ENCODE measurements at places on chromosomes 3 and 15. TPM values are rescaled to one million over a fixed set of nuclear protein-coding genes. Genes with fewer than 3 reads are reported as not detected.

TIMP4 gene
- not detected for polyA plus RNA-seq

RNU5B-1 gene
- polyA plus RNA-seq: not detected

SQOR gene
- 183 TPM for polyA plus RNA-seq

LRRC3B gene
- polyA plus RNA-seq: not detected

XCR1 gene
- polyA plus RNA-seq: not detected

CFAP161 gene
- not detected for polyA plus RNA-seq

LNP1 gene
- polyA plus RNA-seq: 0.61 TPM

CPLX3 gene
- not detected for polyA plus RNA-seq

SAMMSON gene
- not detected for polyA plus RNA-seq

FOXB1 gene
- polyA plus RNA-seq: 0.14 TPM

CCR9 gene
- 3.9 TPM for polyA plus RNA-seq

ILDR1 gene
- not detected for polyA plus RNA-seq

TRPC1 gene
- 1.5 TPM for polyA plus RNA-seq

ZPLD1 gene
- polyA plus RNA-seq: not detected

SSUH2 gene
- not detected for polyA plus RNA-seq

CIAO2A gene
- 134 TPM for polyA plus RNA-seq

DNA sequence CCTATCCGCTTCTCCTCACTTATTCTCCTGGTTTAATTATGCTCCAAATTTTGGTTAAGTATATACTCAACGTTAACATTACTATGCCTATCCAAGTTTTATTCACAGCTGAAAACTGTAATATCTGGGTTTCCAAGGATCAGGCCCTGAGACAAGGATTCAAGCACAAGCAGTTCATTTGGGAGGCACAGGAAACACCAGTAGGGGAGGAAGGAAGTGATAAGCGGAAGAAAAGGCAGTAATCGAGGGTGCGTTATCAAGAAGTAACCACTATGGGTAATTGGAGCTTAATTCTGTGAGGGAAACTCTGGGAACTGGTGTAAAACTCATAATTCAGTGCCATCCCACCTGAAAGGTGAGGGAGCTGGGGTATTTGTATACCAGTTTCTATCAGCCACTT, 120.3 kb downstream of the KCNAB1 start:
- DNase-seq: no peak

- DNase-seq: no peak
Observed at GRCh38 chr15:51629612-51630011, 7.0 kb upstream of the DMXL2 start.

GRCh38 chr3:141459008-141459407, 27.8 kb upstream of the RASA2 start:
- DNase-seq: no peak

GRCh38 chr3:62587169-62587568, 213.8 kb upstream of the FEZF2 start:
- no peak for DNase-seq

DNA sequence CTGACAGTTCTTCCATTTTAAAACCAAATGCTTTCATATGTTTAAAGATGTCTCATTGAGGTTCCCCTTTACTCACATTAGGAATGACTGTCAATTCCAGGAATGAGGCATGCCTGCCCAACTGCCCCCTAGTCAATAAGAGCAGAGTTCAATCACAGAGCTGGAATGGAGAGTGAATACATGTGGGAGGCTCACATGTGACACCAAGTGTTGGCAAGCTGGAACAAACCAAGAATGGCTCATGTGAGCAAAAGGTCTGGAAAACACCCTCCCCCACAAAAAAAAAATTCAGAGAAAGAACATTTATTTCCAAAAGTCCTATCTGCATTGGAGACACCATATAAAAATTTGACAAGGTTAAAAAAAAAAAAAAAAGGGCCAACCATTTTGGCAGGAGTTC, 3.7 kb downstream of the PBRM1 start:
- no peak for DNase-seq

DNA sequence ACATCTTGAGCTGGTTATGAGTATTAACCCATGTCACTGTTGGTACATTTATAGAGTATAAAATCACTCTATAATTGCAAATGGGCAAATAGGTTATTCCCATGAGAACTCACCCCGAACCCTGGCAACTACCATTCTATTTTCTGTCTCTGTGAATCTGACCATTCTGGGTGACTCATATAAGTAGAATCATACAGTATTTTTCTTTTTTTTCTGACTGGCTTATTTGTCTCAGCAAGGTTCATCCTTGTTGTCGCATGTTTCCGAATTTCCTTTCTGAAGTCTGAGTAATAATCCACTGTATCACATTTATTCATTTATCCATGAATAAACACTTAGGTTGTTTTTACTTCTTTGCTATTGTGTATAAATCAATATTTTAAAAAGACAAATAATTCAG, 59.9 kb upstream of the CHRM5 start:
- no peak for DNase-seq

GRCh38 chr3:166783206-166783605, 596.9 kb downstream of the ZBBX start:
- DNase-seq: no peak

GRCh38 chr3:3227640-3228039, 48.1 kb upstream of the CRBN start:
- DNase-seq: no peak

DNA sequence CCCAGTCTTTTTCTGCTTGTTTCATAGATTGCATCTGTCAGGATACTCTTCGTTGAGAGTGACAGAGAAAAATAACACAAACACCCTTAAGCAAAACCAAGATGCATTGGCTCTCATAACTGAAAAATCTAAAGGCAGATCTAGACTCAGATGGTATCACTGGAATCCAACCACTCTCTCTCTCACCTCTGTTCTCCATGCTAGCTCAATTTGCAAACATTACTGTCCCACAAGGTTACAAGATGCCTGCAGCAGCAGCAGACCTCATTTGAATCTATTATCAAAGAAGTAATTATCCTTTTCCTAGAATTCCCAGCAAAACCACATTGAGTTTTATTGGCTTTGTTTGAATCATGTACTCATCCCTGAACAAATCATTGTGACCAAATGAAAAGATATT, 19.1 kb upstream of the PCOLCE2 start:
- no peak for DNase-seq

- DNase-seq: peak; percentile 36
Observed at GRCh38 chr15:28456476-28457395, 76.0 kb downstream of the GOLGA8G start.

DNA sequence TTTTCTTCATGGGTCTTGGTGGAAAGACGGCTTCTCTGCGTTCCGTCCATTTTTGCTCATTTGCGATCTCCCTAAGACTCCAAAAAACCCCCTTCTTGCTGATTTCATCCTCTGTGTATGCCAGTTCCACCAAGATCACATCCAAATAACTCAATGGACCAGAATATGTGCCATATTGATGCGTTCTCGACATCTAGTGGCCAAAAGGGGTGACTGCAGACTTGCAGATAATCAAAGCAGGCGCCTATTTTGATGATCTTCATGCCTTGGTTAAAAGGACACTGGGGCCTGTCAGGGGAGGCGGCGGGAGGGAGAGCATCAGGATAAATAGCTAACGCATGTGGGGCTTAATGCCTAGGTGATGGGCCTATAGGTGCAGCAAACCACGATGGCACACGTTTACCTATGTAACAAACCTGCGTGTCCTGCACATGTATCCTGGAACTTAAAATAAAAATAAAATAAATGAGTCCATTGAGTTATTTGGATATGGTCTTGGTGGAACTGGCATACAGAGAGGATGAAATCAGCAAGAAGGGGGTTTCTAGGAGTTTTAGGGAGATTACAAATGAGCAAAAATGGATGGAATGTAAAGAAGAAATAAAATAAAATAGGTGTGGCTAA, 104.2 kb upstream of the RAD18 start:
- DNase-seq: peak; percentile 10

- no peak for DNase-seq
Observed at GRCh38 chr3:34015204-34016142, 217.0 kb downstream of the PDCD6IP start.

GRCh38 chr3:193982258-193982659, 153.7 kb upstream of the HES1 start:
- no peak for DNase-seq

DNA sequence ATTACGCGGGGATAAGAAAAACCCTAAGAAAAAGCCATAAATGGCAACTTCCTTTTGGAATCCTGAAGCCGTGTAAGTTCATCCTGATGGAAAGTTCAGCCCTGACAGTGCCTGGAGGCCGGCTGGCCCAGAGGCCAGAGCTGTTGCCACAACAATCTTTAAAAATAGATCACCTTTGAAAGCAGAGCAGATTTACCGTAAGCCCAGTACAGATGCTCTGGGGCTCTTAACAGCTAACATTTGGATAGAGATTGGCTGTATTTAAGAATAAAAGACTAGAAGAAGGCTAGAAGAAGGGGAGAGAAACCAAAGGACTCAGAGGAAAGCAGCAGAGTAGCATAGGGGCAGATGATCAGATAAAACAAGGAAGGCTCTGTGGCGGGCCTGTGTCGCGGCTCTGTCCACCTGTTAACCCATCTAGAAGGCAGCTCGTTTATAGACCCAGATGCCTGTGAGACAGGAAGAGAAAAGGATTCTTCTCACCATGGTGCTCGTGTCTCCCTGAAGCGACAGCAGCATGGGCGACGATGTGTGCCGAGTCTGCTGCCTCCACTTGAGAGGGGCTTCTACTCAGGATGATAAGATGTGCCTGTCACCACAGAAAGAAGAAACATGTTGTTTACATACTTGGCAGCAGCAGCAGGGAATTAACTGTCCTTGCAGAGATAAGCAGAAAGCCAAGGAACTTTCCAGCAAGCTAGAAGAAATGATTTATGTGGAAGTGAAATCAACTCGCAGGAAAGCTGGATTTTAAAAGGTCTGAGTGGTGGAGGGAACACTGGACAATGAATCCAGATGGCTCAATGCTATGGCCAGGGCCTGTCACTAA, 69.9 kb downstream of the SYNM start:
- no peak for DNase-seq

DNA sequence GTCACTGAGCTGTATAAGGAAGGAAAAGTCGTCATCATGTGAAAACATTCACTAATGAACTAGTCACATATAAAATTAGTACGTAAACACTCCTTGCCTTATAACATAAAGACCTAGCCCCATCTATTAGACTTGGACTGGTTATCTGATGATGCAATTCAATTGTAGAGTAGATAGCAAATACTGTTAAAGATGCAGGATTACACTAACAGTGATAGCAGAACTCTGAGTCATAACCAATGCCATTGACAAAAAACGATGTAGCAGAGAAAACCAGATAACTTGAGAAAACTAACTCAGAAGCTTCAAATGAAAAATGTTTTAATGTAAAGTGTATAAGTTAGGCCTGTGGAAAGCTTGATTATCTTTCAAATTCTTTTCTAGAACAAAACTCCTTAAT, 132.2 kb downstream of the WDR72 start:
- DNase-seq: no peak

- no peak for DNase-seq
Observed at GRCh38 chr3:188949996-188950395, 221.8 kb upstream of the TPRG1 start.

GRCh38 chr3:180184816-180185215, 148.1 kb upstream of the PEX5L start:
- DNase-seq: no peak

DNA sequence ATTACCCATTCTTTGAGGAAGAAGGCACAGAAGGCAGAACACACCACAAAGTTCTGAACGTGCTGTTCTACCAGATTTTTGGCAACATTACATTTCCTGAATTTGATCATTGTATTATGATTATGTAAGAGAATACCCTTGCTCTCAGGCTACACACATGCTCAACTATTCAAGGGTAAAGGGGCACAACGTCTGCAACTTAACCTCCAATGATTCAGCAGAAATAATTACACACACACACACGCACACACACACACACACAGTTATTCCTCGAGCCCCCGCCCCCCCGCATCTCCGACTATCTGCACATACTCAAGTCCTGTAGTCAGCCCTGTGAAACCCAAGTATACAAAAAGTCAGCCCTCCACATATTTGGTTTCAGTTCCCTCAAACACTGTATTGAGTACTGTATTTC, 26.8 kb downstream of the RPN1 start:
- no peak for DNase-seq

DNA sequence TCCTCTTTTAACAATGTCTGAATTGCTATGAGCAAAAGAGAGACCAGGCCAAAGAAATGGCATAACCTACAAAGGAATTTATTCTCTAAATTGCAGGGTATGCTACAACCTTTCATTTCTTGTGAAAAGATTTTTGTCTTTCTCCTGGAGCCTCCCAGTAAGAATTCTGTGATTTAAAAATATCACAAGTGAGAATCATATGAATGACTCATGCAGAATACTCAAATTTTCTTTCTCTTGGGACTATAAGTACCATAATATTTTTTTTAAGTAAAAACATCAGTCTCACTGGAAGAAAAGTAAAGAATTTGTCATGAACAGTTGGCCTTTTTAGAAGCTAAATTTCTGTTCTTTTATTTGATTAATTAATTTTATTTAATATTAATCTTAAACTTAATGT, 26.3 kb downstream of the SYNPR start:
- no peak for DNase-seq

DNA sequence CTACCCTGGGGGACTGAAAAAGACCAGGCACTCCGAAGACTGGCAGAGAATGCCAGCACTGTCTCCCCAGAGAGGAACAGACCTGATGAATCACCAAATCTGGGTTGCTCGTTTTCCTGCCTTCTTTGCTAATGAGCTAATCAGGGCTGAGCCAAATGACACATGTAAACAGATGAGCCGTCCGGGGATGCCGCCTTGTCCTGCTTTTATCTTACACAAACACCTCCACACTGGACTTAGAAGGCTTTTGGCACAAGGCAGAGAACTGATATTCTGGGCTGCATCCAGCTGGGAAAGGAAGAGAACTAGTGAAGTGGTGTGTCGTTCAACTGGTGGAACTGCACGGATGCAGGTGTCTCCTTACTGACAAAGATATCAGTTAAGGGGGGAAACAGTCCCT, 88.1 kb downstream of the MECOM start:
- DNase-seq: no peak

DNA sequence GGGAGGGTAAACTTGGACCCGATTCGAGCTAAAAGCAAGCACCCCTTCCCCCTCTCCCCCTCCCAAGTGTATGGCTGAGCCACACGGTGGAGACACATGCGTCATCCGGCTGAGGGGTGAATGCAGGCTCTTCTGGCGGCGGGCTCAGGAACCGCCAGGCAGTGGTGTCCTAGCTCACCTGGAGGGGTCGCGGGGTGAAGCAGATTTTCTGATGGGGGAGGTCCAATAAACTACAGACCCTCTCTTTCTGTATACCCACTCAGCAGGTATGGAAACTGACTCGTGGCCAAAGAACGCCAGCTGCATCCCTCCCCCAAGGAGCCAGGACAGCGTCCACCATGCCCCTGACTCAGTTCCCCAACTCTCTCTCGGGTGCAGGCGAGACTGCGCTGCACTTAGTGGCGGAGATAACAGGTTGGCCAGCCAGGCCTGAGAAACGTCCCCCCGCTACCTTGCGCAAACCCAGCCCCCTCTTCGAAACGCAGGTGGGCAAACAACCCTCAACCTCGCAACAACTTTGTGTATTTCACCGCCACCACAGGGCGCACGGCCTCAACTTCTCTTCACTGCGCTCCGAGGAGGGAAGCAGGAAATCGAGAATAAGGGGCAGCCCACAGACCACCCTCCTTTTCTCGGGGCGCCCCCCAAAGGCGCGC, 1.3 kb downstream of the MAGI1 start:
- no peak for DNase-seq
